ENCODE measurements at places on chromosomes 2 and 18.

GRCh38 chr2:144454466-144455287, 65.2 kb downstream of the ZEB2 start:
- no peak for DNase-seq

DNA sequence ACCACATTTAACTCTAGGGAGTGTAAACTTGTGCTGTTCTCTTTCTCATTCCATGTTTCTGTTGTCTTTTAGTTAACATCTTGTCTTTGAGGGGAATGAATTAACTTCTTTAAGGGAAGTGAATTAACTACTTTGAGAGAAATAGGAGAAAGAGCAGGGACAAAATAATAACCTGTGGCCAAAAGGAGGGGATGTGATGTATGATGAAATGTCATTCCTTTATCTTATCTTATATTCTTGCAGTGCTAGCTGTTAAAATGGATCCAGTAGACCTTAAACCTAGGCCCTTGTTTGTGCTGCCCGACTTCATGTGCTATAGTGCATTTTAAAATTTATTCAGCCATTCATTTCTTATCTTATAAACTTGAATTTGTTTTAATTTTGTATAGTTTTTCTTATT, 18.4 kb downstream of the ABI2 start:
- DNase-seq = no peak

- no peak for DNase-seq
These were observed 9.1 kb downstream of the MAT2A start for GRCh38 chr2:85547859-85548607.

GRCh38 chr2:29469961-29470360, 354.7 kb downstream of the CLIP4 start:
- DNase-seq = no peak

- no peak for DNase-seq
These were observed 6.7 kb downstream of the ASB1 start for GRCh38 chr2:238433300-238433915.

DNA sequence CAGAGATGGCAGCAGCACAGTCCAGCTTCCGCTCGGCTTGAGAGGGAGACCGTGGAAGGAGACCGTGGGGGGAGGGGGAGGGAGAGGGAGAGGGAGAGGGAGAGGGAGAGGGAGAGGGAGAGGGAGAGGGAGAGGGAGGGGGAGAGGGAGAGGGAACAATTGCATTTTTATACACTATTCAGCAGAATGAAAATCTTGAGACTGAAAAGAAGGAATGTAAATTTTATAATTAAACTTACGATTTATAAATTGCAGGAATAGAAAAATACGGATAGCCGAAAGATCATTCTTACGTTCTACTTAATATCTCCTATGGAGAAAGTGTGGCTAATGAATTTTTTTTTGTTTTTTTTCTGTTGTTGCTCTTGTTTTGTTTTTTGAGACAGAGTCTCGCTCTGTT, 12.5 kb upstream of the COLEC12 start:
- DNase-seq = no peak

DNA sequence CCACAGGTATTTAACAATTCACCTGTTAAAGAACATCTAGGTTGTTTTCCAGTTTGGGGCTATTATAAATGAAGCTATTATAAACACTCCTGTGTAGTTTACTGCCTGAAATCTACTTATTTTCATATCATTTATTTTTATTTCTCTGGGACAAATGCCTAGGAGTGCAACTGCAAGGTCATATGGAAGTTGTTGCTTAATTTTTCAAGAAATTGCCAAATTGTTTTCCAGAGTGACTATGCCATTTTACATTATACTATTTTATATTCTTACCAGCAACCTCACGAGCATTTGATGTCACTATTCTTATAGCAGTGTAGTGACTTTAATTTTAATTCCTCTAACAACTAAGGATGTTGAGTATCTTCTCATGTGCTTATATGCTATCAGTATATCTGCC, 298.4 kb downstream of the EXOC6B start:
- DNase-seq = no peak

GRCh38 chr2:223042704-223043118, 9.3 kb upstream of the KCNE4 start:
- no peak for DNase-seq

- no peak for DNase-seq
These were observed 108.8 kb downstream of the SPOPL start for GRCh38 chr2:138610201-138610953.

DNA sequence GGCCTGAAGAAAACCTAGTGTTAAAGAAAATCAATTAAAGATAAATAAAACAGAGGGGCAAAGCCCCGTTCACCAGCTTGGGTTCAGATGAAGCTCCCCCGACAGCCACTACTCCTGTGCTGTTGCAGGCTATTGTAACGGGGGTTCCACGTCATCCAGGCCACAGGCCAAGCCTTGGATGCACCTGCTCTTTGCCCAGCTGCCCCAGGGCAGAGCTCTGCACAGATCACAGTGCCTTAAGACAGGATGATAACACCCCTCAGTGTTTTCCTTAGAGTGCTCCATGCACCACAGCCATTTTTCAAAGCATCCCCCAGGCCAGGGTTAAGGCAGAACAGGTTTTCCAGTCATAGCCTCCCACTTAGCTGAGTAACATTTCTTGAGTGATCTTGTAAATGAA, 32.0 kb downstream of the FASTKD2 start:
- no peak for DNase-seq

DNA sequence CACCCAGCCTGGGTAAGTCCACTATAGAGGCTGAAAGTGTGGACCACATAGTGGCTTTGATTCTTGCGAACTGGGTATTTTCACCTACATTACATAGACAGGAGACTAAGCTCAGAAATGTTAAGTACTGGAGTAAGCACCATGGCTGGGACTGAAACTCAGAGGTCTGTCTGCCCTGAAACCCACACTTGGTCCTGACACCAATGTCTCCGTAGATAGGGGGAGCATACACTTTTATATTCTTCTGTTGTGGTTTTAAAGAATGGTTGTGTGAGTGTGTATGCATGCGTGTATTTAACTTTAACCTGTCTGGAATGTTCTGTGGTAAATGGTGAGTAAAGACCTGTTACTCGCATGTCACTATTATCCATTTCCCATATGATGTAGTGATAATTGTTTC, 10.3 kb upstream of the NPPC start:
- no peak for DNase-seq

GRCh38 chr2:107380912-107381311, 445.8 kb upstream of the RGPD4 start:
- DNase-seq = no peak

DNA sequence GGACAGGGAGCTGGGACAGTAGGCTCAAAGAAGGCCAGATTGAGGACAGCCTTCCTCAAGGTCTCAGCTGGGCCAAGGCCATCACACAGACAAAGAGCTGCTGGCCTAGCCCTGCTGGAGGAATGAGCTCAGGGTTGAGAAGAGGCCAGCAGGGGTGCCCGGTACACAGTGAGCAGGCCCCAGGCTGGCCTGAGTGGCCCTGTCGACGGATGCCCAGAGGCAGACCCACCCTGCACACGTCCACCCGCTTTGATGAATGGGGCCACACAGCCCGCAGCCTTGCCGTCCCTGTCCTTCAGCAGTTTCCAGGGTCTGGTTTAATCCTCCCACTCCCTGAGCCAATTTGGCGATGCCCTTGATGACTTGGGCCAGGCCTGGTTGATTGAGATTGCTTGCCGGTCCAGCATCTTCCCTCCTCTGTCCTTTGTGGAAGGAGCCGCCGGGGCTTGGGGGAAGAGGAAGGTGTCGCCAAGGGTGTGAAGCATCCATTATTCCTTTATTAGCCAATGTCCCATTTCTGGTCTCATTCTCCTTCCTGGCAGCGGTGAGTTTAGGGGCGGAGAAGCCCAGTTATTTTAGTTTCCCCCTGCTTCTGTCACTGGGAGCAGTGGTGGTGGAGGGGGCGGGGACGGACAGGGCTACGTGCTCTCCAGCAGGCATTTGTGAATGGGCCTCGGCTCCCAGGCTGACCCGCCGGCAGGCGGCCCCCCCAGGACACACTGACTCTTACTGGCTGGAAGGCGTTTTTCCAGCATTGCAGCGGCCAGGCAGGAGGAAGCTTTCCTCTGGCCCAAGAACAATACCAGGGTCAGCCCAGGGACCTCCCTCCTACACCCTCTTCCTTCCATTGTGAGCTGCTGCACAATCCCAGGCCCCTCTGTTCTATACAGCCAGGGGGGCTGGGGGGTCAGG, 141.8 kb downstream of the CTIF start:
- no peak for DNase-seq

DNA sequence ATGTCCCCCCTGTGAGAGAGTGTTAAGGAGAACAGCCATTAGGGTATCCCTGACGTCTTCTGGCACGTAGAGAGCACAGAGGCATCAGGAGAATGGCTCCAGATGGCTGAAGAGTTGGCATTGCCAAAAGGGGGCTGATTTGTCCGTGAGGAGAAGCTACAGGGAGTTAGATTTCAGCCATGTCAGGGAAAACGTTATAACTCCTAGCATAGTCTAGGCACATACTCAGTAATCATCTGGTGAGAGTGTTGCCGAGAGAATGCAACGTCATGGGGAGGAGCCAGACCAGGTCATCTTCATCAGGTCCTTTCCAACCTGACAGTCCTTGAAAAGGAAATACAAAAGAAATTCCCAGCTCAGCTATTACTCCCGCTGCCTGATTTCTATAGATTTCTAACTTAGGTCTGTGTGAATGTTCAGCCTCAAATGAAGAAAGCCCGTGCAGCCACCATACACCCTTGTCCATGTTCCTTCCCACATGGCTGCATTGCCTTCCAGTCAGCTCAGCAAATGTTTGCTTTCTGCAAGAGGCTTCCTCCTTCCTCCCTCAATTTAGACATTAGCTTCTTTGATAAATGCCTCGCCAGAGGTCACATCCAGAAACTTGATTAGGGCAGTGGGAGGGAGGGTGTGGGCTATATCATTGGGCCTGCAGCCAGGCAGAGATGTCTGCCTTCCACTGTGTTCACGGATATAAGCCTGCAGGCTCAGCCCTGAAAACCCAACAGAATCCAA, 93.0 kb downstream of the STPG4 start:
- DNase-seq = no peak

- no peak for DNase-seq
These were observed 59.6 kb upstream of the ACKR3 start for GRCh38 chr2:236510034-236510433.

- DNase-seq = no peak
These were observed 319.2 kb downstream of the LRATD1 start for GRCh38 chr2:14951569-14952285.

GRCh38 chr2:208798698-208799097, 392.1 kb downstream of the PTH2R start:
- DNase-seq = no peak

- DNase-seq = no peak
These were observed 1272.7 kb upstream of the TMEFF2 start for GRCh38 chr2:193467276-193467987.

GRCh38 chr2:171271386-171271785, 110.7 kb upstream of the TLK1 start:
- DNase-seq = no peak

GRCh38 chr2:43482961-43483360, 112.9 kb downstream of the THADA start:
- no peak for DNase-seq

- no peak for DNase-seq
These were observed 122.5 kb downstream of the TMEFF2 start for GRCh38 chr2:192072261-192072660.

GRCh38 chr18:67218556-67218955, 298.0 kb downstream of the DSEL start:
- DNase-seq = no peak

- no peak for DNase-seq
These were observed 305.9 kb upstream of the TMEFF2 start for GRCh38 chr2:192500550-192501200.

- DNase-seq = no peak
These were observed at the start of gene SLC19A3 for GRCh38 chr2:227717687-227718567. Gene SLC19A3, minus strand, starts transcription at chr2:227718028. Its CDS starts 15,710 bp downstream, at chr2:227702318.

DNA sequence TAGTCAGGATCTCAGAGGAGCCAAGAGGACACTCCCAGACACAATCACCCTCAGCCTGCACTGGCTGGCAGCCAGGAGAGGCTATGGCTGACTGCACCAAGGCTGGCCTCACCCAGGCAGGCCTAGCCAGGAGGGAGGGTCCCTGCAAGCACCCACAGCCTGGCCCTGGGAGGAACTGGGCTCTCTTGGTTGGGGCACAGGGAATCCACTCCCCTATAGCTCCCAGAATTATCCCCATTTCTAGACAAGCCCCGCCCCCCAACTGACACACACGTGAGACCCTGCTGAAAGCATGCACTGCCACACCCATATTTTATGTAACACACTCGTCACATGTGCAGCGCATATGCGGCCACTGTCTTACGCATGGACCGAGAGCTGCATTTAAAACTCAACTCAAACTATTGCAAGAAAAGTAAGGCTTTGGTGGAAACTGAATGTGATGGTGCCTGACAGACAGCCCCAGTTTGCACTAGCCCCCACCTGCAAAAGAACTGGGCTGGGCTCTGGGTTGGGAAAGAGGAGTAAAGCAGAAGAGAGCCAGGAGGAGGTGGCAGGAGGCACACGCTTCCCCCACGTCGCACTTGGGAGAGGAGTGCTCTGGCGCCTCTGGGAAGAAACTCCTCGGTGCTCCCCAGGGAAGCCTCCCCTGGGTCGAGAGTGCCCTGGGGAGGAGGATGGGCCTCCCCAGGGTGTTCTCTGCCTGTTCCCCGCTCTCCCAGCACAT, 28.9 kb upstream of the ARHGEF4 start:
- DNase-seq = no peak

- no peak for DNase-seq
These were observed 137.6 kb upstream of the SPATS2L start for GRCh38 chr2:200168641-200169555.

DNA sequence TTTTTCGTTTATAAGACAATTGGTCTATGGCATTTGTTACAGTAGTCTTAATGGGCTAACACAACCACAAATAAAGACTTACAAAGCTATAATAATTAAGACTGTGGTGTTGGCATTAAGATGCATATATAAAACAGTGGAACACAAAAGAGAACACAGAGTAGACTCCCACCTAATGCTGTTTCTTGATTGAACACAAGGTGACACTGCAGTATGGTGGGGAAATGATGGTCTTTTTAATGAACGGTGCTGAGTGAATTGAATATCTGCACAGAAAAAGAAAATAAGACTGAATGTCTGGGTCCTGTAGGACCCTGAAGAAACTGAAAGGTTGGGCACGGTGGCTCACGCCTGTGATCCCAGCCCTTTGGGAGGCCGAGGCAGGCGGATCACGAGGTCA, 1136.6 kb upstream of the NXPH2 start:
- DNase-seq = no peak
